ENCODE measurements at places on chromosomes 1 and 21.

DNA sequence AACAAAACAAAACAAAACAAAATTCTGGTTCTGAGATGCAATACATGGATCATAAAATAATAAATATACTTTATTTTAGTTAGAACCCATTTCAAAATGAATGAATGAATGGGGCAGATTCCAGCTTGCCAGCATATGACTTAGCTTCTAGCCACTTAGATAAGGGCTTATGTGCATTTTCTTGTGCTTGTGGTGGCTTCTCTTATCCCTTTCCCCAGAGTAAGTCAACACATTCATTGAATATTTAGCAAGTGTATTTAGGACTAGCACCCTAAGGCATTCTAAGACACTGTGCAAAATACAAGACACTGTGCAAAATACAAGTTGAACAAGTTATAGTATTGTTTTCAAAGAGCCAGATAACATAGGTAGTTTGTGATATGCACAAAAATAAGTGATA, 4.7 kb downstream of the ADIPOR1 start:
- DNase-seq = no peak

DNA sequence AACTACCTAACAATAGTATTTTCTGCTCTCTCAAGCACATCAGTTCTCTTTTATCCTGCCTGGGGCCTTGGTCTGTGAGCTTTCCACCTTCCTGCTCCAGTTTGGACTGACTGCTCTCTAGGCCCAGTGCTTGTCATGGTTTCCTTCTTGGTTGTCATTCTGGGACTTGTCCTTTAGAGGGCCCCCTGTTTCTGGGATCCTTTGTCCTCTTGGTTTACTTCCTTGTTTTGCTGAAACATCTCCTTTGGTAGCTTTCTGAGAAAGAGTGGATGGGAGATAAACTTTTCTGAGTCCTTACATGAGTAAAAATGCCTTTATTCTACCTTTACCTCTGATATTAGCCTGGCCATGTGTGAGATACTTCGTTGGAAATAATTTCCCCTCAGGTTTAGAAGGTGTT, 4.7 kb downstream of the SLC1A7 start:
- no peak for DNase-seq

GRCh38 chr21:34974162-34974981, 74.7 kb downstream of the RUNX1 start:
- DNase-seq = peak; percentile 68

DNA sequence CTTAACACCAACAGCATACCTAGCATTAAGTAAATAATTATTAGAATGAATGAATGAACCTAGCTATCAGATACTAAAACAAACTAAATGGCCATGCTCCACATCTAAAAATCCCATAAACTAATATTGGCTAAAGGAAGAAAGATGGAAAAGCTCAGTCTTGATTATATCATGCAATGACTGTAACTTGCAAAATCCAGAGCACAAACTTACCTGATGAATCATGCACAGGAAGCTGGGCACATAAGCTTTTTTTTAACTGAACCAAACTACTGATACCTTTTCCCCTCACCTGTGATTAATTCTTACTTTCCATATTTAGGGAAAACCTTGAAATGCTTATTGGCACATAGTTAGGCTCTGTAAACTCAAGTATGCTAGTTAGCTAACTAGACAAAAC, 70.2 kb downstream of the KIF14 start:
- DNase-seq = no peak

DNA sequence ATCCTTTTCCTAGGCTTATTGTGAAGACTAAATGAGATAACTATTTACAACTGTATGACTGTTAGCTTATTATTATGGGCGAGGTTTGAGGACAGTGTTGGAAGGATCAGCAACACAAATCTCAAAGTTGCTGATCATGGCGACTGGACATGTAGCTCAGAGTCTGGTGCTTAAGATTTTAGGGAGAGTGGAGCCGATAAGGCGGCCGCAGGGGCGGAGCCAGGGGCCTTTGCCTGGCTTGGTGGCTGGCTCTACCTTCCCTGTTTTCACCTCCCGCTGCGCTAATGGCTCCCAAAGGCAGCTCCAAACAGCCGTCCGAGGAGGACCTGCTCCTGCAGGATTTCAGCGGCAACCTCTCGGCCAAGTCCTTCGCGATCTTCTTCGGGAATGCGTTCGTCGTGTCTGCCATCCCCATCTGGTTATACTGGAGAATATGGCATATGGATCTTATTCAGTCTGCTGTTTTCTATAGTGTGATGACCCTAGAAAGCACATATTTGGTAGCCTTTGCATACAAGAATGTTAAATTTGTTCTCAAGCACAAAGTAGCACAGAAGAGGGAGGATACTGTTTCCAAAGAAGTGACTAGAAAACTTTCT, 45.5 kb downstream of the GIPC2 start:
- no peak for DNase-seq

DNA sequence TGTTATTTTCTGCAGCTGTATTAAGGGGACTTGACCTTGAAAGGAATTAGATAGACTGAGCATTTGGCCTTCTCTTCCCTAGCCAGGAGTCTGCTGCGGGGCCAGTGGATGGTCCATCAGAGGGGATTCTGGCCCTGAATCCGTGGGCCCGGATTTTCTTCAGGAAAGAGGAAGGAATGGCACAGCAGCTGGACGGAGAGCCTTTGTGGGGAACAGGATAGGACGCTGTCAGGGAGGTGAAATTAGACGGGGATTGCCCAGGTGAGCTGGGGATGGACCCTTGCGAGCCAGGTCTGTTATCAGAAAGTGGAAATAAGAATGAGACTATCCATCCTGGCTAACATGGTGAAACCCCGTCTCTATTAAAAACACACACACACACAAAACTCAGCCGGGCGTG, 1.7 kb upstream of the C2CD2 start:
- DNase-seq = no peak

DNA sequence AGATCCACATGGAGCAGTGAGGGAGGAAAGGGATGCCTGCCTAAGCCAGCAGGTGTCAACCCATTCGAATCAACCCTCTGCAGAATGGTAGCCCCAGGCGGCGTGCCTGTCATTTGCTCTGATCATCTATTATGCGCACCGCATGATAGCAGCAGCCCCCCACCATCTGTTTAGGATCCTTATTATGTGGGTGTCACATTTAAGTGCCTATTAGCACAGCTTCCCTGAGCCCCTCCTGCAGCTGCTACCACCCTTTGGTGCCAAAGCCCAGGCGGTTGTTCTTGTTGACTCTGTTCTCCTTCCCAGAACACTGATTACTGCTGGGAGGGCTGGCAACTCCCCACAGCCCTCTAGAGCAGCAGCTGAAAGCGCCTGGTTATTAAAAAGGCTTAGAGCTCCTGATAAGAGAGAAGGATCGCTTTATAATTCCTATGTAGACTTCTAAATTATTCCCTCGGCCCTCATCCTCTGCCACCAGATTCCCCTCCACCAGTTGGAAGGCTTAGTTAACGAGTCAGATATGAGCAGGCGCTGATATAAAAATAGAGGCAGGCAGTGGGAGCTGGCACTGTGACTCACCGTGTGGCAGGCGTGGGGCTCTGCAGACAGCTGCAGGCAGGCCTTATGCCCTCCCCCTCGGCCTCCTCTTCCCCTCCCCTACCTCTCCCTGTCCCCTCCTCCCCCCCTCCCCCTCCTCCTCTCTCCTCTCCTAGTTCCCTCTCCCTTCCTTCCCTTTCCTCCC, 23.0 kb downstream of the ACTA1 start:
- no peak for DNase-seq

GRCh38 chr1:19828546-19828945, 13.5 kb upstream of the RNF186 start:
- DNase-seq = no peak

- DNase-seq = peak; percentile 57
Measured at GRCh38 chr1:10507111-10507879, 32.5 kb downstream of the PEX14 start.

DNA sequence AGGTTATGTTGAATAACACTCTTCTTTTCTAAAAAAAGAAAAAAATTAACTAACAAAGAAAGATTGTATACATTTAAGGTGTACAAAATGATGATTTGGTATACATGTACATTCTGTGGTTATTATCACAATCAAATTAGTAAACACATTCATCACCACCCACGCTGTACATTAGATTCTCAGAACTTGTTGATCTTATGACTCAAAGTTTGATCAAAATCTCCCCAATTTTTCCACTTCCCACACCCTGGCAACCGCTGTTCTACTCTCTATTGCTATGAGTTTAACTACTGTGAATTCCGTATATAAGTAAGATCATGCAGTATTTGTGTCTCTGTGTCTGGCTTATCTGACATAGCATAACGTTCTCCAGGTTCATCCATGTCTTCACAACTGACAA, 469.5 kb upstream of the CHRM3 start:
- no peak for DNase-seq

DNA sequence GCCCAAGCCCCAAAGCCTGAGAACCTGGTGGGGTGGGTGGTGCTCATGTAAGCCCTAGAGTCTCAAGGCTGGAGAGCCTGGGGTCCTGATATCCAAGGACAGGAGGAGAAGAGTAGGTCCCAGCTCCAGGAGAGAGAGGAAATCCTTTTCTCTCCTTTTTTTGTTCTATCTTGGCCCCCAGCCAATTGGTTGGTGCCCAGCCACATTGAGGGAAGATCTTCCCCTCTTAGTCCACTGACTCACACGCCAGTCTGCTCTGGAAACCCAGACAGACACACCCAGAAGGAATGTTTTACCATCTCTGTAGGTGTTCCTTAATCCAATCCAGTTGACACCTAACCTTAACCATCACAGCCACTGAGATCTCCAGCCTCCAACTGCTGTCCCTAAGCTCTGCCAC, 16.2 kb upstream of the LIN9 start:
- DNase-seq = no peak

DNA sequence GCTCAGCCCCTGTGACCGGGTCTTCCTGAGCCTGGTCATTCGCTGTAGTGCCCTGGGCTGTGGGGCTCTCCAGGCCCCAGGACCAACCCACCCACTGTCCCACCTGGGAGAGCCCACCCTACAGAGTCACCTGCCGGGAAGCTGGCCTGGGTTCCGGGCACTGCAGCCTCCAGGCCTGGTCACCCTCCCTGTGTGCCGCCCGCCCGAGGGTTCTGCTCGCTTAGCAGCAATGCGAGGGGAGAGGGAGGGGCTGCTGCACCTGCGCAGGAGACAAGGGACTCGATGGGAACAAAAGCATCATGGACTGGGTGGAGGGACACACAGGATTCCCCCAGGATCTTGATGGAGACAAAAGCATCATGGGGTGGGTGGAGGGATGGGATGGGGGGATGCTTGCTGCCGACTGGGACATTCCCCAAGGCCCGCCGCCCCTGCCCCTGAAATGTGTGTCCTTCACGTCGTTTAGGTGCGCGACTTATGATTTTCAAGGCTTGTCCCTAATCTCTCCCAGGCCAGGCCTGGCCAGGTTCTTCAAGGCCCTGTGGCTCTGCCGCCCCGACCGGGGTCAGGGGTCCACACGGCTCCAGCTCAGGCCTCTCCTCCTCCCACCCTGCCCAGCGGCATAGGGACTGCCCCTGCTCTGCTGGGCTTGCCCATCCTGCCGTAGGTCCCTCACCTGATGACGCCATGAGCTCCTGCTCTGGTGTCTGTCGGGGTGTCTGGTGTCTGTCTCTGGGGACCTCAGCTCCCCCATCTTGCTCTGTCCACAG, 1.7 kb downstream of the KRTAP10-8 start:
- DNase-seq = no peak

- DNase-seq = no peak
Measured at GRCh38 chr1:201098992-201099677, 13.1 kb downstream of the CACNA1S start.

- no peak for DNase-seq
Measured at GRCh38 chr1:942411-942821, 16.6 kb downstream of the NOC2L start.

DNA sequence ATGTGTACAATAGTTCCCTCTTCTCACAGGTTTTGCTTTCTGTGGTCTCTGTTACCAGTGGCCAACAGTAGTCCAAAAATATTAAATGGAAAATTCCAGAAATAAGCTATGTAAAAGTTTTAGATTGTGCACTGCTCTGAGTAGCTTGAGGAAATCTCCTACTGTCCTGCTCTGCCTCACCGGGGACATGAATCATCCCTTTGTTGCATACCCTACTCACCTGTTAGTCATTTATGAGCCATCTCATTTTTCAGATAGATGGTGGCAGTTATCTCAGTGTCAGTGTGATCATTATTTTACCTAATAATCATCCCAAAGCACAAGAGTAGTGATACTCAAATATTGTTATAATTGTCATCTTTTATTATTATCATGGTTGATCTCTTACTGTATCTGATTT, 688.1 kb downstream of the PLA2G4A start:
- no peak for DNase-seq

DNA sequence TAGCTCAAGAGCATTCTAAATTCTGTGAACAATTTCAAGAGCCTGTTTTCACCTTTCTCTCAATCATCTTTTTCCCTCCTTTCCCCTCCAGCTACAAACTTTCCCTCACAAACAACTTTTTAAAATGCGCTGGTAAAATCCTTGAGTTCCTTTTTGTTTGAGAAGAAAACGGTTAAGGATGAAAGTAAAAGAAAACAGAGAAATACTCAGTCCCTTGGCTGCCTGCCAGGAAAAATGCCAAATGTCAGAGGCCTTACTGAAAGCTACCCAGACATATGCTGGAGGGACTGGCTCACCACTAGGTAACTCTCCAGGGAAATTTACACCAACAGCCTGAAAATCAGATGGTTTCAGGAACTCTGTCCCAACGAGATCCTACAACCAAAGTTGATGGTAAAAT, 11.0 kb upstream of the SERBP1 start:
- DNase-seq = no peak

DNA sequence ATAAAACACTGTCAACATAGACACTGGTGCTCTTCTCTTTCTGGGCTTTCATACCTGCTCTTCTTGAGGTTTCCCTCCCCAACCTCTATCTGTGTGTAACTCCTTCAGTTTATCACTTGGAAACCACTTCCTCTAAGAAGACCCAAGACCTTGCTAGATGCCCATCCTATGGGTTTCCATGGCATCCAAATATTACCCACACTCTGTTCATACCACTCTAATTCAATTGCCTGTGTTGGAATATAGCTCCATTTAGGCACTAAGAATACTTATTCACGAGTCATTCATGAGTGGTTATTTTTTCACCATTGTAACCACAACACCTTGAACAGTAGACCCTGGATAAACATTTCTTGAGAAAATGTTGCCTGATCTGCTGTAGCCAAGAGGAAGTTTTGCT, 231.1 kb upstream of the SGIP1 start:
- DNase-seq = peak; percentile 54

DNA sequence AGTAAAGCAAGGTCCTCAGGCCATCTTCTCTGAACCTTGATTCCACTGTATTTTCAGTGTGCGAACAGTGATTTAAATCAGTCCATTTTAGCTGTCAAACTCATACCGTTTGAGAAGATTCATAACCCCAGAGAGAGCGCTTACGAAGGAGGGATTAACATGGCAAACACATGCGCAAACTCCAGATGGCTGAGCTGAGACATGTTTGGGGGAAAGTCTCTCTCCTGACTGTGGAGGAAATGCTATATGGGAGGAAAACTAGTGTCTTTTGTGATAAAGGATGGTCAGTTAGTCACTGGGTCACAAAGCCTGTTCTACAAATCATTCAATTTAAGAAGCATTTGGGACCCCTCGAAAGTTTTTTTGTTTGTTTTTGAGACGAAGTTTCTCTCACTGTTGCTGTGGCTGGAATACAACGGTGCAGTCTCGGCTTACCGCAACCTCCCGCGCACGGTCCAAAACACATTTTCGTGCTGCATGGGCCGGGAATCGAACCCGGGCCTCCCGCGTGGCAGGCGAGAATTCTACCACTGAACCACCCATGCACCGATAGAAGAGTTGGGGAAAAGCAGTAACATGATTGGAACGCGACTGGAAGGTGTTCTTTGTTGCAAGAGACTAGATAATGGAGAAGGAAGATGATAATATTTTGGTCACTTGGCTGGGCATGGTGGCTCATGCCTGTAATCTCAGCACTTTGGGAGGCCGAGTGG, 58.4 kb upstream of the CXADR start:
- peak; percentile 13 for DNase-seq

GRCh38 chr1:100463791-100464424, 74.0 kb upstream of the GPR88 start:
- peak; percentile 63 for DNase-seq

Data from CD4-positive, alpha-beta T cell treated with Interferon alpha-2 for 1 hour (primary cell).